Adrenal gland (tissue), 19 donors: ENCODE measurements at places on chromosomes 3 and 15. TPM values are rescaled to one million over a fixed set of nuclear protein-coding genes. Genes with fewer than 3 reads are reported as not detected.

- DNase-seq: no peak
These were observed 6.1 kb downstream of the RASGRP1 start for GRCh38 chr15:38558372-38559059.

Gene C2CD4B
- total RNA-seq: 0.61 TPM

Gene CSPG5
- not detected for total RNA-seq

Gene GORASP1
- total RNA-seq: 60.4 TPM
